ENCODE measurements at places on chromosomes 6 and 20.

GRCh38 chr6:135651964-135652755 is 154.6 kb upstream of the AHI1 start:
- no peak for DNase-seq

GRCh38 chr6:7468382-7469081 is 72.9 kb upstream of the DSP start:
- DNase-seq = no peak

GRCh38 chr6:140083375-140083774 is 708.9 kb upstream of the CITED2 start:
- no peak for DNase-seq

DNA sequence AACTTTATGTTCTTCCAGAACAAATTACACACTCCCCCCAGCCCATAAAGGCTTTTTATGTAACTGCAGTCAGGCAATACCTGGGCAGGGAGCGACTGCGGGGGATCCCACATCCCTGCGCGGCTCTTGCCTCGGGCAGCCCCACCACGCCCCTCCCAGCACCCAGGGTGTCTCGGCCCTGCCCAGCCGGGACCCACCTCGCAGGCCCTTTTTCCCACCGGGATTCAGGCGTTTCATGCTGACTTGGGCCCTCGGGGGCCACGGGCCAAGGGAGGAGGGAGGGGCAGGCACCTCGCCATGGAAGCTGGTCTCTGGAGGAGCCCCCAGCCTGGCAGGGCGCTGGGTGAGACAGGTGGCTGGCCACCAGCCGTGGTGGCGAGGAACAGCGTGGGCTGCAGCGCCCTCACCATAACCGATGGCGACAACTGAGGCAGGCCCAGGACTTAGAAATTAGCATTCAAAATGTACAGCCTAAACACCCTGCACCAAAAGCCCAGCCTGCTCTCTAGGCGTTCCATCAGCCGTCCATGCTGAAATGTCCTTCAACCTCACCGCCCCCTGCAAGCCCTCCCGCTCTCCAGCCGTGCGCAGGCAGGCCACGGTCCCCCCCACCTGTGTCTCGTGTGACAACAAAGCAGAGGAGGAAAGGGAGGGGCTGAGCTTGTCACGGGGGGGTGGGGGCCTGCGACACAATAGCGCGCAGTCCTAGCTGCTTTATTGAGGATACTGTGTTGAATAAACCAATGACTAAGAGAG is 15.1 kb upstream of the FOXC1 start:
- DNase-seq = no peak

- DNase-seq = no peak
Measured at GRCh38 chr6:139539852-139540251, 165.4 kb upstream of the CITED2 start.

DNA sequence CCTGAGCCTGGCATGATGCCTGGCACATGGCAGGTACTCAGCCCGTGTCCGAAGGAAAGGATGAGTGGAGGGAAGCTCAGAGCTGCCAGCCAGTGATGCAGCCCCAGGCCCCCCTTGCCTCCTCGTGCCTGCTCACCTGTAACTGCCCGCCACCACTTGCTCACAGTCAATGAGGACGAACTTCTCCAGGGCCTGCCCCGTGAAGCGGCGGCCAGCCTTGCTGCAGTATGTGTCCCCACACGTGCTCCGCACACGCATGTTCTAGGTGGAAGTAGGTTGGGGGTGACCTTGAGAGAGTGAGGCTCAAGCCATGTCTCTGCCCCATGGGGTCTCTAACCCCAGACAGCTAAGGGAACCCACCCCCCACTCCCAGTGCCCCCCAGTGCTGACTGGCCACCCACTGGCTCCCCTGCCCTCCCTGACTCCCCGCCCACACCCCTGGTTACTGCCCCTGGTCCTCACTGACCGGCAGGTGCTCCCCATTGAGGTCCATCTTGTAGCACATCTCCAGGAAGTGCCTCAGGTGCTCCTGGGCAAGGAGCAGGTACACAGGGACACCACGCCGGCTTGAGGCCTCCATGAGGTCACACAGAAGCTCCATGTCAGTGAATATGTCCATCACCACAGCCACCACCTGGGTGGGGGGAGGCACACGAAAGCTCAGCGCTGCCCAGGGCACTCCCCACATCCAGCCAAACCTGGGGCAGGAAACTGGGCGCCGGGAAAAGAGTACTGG is 3.7 kb downstream of the FAM83C start:
- no peak for DNase-seq

DNA sequence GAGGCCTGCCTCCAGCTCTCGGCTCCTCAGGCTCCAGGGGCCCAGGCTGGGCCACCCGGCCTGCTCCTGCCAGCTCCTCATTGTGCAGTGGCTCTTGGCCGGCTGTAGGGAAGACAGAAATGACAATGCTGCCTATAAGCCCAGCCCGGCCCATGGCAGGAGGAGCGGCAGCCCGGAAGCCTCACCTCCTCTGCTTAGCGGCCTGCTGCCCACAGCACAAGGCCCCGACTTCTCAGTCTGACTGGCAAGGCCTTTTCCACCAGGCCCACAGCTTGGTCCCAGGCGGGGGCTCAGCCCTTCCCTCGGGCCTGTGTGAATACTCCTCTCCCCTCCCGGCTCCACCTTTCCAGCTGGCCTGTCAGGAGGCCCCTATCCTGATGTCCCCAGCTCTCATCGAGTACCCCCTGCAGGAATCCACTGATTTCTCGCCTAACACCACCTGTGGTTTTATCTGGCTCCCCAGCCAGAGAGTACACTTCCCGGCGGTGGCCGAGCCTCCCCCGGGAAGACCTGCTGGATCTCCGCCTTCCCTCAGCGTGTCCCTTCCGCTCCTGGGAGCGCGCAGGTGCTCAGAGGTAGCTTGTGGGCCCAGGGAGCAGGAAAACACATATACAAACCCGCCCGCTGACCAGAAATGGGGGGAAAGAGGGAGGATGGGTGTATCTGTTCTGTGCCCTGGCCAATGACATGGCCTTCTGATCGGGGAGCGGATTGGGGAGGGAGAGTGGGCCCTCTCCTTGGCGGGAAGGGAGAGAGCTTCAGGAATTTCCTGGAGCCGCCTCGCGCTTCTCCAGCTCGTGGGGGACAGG is 963 bp downstream of the DDRGK1 start:
- no peak for DNase-seq

- no peak for DNase-seq
Measured at GRCh38 chr6:12679341-12679740, 37.2 kb upstream of the PHACTR1 start.

DNA sequence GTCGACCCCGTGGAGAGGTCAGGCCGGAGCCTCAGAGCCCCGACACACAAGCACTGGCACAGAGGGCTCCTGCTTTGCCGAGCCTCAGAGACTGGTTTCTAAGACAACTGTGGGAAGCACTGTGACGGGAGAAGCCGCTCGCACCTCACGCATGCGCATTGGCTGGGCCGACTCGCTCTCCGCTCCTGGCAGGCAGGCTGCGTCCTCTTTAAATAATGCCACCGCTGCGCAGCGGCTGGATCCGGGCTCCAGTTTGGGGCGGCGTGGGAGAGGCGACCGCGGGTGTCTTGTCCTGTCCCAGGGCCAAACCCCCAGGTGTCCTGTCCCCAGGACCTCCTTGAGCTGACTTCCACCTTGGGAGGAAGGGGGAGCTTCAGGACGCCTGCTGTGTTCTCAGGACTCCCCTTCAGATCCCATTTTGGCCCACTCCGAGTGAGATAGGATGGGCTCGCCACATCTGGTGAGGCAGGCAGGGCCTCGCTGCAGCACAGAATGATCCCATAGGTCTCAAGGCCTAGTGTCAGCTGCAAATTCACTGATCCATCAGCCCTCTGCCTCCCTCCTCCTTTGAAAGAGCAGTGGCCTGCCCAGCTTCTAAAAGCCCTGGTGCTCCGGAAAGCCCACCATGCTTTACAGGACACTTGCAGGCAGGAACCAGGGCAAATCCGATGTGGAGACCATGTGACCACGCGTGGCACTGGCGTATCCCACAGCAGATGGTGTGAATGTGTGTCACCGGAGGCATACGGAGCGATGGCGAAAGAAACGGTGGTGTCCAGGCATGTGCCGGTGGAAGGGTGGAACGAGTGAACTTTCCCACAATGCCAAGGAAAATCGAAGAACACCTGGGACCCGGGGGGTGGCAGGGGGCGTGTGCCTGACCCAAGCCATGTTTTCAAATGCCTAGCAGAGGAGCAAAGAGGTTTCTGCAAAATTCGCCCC is 169.3 kb upstream of the ZNF337 start:
- peak; percentile 56 for DNase-seq

- DNase-seq = no peak
Measured at GRCh38 chr6:33901822-33902456, 98.1 kb upstream of the MLN start.

- DNase-seq = no peak
Measured at GRCh38 chr20:44431502-44432234, 44.0 kb upstream of the TTPAL start.

GRCh38 chr6:97805596-97805995 is 522.6 kb upstream of the MMS22L start:
- DNase-seq = no peak

DNA sequence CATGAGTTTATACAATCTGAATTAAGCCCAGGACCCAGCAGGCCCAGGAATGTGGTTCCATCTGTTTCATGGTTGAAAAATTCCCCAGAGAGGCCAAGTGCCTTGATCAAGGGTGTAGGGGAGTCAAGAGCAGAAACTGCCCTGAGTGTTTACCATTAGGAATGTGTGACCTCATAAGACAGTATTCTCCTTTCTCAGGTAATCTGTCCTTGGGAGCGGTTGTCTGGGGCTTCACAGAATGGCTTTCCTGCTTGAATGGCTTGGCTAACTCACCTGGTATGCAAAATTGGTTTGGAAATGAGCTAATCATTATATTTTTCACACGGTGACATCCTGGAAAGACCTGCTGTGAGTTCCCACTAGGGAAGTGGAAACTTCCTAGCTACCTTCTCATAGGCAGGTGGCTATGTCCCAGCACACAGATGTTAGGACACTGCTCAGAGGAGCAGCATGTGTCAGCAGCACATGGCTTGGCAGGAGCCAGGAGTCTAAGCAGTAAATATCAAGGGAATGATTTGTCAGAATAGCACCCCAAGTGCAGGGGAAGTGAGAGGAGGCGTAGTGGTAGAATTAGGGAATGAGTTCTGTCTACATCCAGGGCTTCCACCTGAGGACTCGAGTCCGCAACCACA is 17.7 kb downstream of the CLIC5 start:
- DNase-seq = no peak

DNA sequence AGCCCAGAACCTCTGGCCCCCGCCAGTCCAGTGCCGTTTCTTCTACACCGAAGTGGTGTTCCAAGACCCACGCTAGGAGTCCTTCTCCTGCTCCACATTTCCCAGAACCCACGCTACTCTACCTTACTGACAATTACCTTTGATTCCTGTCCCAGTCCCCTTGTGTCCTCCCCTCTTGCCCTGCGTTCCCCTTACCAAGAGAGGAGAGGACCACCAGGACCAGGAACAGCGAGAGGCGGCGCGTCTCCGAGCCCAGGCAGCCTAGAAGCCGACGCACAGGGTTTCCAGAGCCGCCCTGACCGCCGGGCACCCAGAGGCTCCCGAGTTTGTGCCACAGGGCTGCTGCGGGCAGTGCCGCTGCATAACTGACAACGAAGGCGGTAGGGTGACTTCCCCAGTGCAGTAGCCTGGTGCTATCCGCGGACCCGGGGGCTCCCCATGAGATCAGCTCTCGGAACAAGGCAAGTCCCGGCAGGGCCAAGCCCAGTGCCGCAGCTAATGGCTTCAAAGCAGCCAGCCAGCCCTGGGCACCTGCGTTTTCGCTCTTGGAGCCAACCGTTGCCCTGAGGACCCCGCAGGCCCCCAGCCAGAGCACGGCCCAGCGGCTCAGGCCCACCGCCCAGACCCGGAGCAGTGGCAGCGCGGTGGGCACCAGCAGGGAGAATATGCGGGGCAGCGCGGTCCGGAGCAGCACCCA is 512 bp downstream of the TAP1 start:
- DNase-seq = peak; percentile 30
